Central memory CD8-positive, alpha-beta T cell (primary cell): ENCODE measurements at places on chromosomes 1 and 21.
A peak's percentile ranks its signal among the peaks of the same experiment; 100 is the strongest.

DNA sequence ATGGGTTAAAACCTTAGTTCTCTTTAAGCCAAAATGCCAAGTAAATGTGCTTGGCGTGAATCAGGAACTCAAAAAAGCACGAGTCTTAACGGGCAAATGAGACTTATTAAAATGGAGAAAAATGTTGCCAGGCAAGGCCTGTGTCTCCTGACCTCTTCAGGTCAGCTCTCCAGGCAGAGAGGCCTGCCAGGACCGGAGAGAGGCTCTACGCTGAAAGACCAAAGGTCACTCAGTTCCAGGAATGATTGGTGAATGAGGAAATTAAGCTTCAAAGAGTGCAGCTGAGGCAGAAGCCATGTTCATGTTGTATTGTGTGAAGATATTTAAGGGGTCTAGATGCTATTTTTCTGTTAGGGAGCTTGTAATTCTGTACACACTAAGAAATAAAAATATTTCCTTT, 66.6 kb downstream of the SPAG17 start:
- DNase-seq = no peak
- H3K4me3 ChIP-seq = no peak overlapping the region
- H3K36me3 ChIP-seq = peaks cover 2% of the 10 kb centered on the region

- H3K4me1 ChIP-seq = no peaks in the 10 kb centered on the region
- no peak for DNase-seq
- no peak overlapping the region for H3K27ac ChIP-seq
- H3K4me3 ChIP-seq = no peak overlapping the region
- no peaks in the 10 kb centered on the region for H3K36me3 ChIP-seq
Measured at GRCh38 chr1:198771563-198772153, 132.8 kb downstream of the PTPRC start.

DNA sequence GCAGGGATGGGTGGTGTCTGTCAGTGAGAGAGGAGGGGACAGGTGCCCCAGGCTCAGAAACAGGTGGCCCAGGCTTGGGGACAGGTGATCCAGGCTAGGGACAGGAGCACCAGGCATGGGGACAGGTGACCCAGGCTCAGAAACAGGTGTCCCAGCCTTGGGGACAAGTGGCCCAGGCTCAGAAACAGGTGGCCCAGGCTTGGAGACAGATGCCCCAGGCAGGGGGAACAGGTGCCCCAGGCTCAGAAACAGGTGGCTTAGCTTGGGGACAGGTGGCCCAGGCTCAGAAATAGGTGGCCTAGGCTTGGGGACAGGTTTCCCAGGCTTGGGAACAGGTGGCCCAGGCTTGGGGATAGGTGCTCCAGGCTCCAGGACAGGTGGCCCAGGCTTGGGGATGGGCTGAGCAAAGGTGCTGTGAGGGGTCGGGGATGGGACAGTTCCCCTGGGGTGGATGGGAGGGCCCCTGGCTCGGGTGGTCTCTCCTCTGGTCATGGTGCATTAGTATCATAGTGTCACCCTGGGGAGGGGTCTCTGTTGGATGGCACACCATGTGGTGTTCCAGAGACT, 87.7 kb upstream of the C1orf174 start:
- H3K4me3 ChIP-seq = no peak overlapping the region
- H3K36me3 ChIP-seq = no peaks in the 10 kb centered on the region
- no peak for DNase-seq
- peaks cover 57% of the 10 kb centered on the region for H3K27me3 ChIP-seq
- no peaks in the 10 kb centered on the region for H3K4me1 ChIP-seq
- no peak overlapping the region for H3K27ac ChIP-seq

- no peak overlapping the region for H3K27ac ChIP-seq
- no peak overlapping the region for H3K4me3 ChIP-seq
- DNase-seq = no peak
- H3K4me1 ChIP-seq = no peaks in the 10 kb centered on the region
Measured at GRCh38 chr1:64487061-64487460, 17.1 kb downstream of the CACHD1 start.

- no peak overlapping the region for H3K27ac ChIP-seq
- H3K4me3 ChIP-seq = no peak overlapping the region
- no peaks in the 10 kb centered on the region for H3K27me3 ChIP-seq
- H3K36me3 ChIP-seq = peaks cover 15% of the 10 kb centered on the region
- DNase-seq = no peak
- H3K4me1 ChIP-seq = no peaks in the 10 kb centered on the region
Measured at GRCh38 chr1:46638921-46639320, 22.3 kb upstream of the MOB3C start.

DNA sequence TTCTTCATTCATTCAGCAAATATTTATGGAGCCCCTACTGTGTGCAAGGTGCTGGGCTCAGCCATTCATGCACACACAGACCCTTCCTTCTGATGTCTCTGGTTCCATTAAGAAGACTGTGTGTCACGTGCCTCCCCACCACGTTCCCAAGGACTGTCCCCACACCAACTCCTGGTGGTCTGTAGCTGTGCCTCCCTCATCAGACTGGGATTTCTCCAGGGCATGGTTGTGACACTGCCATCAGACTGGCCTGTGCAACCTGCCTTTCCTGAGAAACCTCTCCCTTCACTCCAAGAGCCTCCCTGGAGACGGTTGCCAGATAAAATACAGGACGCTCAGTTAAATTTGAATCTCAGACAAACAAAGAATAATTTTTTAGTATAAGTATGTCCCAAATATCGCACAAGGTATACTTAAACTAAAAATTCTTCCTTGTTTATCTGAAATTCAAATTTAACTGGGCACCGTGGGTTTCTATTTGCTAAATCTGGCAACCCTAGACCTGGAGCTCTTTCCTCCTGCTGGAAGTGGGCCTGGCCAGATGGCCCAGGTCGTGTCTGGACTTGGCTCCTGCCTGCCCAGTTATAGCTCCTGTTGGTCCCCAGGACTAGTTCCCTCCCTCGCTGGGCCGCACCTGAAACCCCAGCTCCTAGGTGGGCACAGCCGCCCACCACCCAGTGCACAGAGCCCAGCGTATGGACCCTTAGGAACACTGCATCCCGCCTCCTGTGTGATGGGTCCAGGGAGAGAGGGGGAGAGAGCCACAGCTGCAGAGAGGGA, 76.9 kb downstream of the RAP1GAP start:
- no peaks in the 10 kb centered on the region for H3K4me1 ChIP-seq
- H3K4me3 ChIP-seq = no peak overlapping the region
- peaks cover 54% of the 10 kb centered on the region for H3K27me3 ChIP-seq
- H3K36me3 ChIP-seq = peaks cover 2% of the 10 kb centered on the region
- no peak for DNase-seq
- no peak overlapping the region for H3K27ac ChIP-seq

GRCh38 chr1:21289700-21290545, at the start of gene ECE1:
ECE1 (minus strand) TSS chr1:21290463; CDS start chr1:21290414, 49 bp downstream.
- DNase-seq = no peak
- peaks cover 29% of the 10 kb centered on the region for H3K36me3 ChIP-seq
- H3K4me1 ChIP-seq = peaks cover 54% of the 10 kb centered on the region
- peak within 1 kb of the TSS; percentile 88 for H3K4me3 ChIP-seq
- no peaks in the 10 kb centered on the region for H3K27me3 ChIP-seq

DNA sequence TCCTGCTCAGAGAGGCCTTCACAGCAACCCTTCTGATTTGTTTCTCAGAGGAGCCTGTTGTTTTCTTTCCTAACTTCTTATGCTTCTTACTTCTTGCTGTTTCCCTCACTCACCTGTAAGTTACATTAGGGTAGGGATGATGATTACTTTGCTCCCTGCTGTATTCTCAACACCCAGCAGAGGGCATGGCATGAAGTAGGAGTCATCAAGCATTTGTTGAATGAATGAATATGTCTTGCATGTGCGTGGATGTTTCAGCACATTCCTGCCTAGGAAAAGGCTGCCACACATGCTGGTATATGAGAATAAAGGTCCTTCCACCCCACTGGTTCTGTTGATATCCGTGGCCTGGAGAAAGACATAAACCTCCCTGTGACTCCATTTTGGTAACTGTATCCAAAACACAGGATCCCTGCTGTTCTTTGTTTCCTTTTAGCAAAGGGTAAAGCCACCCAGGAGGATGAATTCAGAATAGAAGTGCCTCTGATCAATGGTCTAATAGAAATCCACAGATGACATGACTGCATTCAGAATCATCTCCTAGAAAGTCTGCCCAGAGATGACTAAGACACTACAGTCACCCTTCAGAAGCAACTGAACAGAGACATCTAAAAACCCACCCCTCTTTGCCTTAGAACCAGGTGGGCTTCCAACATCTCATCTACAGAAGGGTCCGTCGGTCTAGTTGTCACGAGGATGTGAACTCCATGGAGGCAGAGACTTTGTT, 168.8 kb downstream of the ZSCAN20 start:
- no peak overlapping the region for H3K27ac ChIP-seq
- H3K36me3 ChIP-seq = no peaks in the 10 kb centered on the region
- H3K4me3 ChIP-seq = no peak overlapping the region
- DNase-seq = no peak
- H3K27me3 ChIP-seq = peaks cover 63% of the 10 kb centered on the region
- no peaks in the 10 kb centered on the region for H3K4me1 ChIP-seq

- peaks cover 21% of the 10 kb centered on the region for H3K4me1 ChIP-seq
- no peak for DNase-seq
- no peak overlapping the region for H3K4me3 ChIP-seq
- H3K36me3 ChIP-seq = peaks cover 4% of the 10 kb centered on the region
- H3K27ac ChIP-seq = no peak overlapping the region
Measured at GRCh38 chr1:206637605-206638004, 2.3 kb downstream of the DYRK3 start.
